ENCODE measurements at places on chromosomes 13 and 19. TPM values are rescaled to one million over a fixed set of nuclear protein-coding genes. Genes with fewer than 3 reads are reported as not detected.

The ZNF225 gene
- 1.4 TPM for polyA plus RNA-seq

DNA sequence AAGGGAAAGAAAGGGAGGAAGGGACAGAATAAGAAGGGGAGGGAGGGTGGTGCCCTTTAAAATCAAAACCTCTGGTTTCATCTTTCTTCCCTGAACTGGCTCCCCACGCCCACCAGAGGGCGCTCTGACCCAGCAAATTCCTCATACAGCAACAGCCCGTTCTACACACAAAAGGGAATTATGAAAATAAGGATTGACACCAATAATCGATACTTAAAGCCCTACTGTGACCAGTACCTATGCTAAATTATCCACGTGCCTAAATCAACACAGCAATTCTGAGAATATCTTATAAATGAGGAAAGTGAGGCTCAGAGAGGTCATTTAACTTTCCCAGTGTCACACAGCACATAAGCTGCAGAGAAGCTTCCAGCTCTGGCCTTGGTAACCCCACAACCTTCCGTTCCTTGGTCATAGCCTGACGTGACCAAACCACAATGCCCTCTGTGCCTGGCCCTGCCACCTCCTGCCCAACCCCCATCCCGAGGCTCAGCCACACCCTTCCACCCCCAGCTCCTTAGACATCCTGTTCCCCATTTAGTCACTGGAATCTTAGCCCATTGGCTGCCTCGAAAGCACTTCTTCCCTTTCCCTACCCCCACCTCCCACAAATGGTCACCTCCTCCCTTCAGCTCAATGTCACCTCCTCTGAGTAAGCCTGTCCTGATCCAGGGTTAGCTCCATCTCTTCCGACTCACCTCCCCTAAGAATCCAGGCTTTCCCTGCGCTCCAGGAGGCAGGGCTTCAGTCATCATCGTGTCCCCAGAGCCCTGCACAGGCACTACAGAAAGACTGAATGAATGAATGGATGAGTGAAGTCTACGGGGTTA, 34.2 kb upstream of the PNMA8B start:
- H3K27me3 ChIP-seq = no peaks in the 10 kb centered on the region
- H3K4me1 ChIP-seq = no peaks in the 10 kb centered on the region
- H3K27ac ChIP-seq = no peak overlapping the region
- DNase-seq = peak; percentile 70

GRCh38 chr19:18809149-18809868, 18.2 kb upstream of the COMP start:
- no peaks in the 10 kb centered on the region for H3K36me3 ChIP-seq
- peak overlapping the region; percentile 16 for H3K4me3 ChIP-seq
- no peaks in the 10 kb centered on the region for H3K27me3 ChIP-seq
- peaks cover 7% of the 10 kb centered on the region for H3K4me1 ChIP-seq
- peak; percentile 72 for DNase-seq

- no peaks in the 10 kb centered on the region for H3K4me1 ChIP-seq
- no peaks in the 10 kb centered on the region for H3K36me3 ChIP-seq
- no peak overlapping the region for H3K4me3 ChIP-seq
- H3K27me3 ChIP-seq = no peaks in the 10 kb centered on the region
- no peak overlapping the region for H3K27ac ChIP-seq
These were observed 420.4 kb downstream of the EFNB2 start for GRCh38 chr13:106115081-106115480.
